ENCODE measurements at places on chromosomes 6 and 20. TPM values are rescaled to one million over a fixed set of nuclear protein-coding genes. Genes with fewer than 3 reads are reported as not detected.

DNA sequence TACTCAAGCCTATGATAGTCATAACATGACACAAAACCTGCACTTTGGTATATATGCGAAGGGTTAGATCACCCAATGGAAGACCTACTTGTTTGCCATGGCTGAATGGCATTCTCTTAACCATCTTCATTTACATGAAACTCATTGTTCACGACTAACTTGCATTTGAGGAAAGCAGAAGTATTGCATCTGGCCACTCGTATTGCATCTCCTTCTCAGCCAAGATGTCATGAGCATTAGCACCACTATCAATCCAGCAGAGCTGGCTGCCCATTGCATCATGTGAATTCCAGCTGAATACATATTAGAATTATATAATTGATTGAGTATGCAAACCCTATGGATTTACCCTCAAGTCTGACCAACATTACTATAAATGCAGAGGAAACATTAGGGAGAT lies 390.2 kb downstream of the LAMA2 start:
- no peak for DNase-seq

The COL21A1 gene
- 12.6 TPM for total RNA-seq

- DNase-seq: no peak
Observed at GRCh38 chr6:13545885-13546284, 28.5 kb upstream of the SIRT5 start.

- peak; percentile 19 for DNase-seq
Observed at GRCh38 chr20:10763112-10763511, 89.3 kb upstream of the JAG1 start.

DNA sequence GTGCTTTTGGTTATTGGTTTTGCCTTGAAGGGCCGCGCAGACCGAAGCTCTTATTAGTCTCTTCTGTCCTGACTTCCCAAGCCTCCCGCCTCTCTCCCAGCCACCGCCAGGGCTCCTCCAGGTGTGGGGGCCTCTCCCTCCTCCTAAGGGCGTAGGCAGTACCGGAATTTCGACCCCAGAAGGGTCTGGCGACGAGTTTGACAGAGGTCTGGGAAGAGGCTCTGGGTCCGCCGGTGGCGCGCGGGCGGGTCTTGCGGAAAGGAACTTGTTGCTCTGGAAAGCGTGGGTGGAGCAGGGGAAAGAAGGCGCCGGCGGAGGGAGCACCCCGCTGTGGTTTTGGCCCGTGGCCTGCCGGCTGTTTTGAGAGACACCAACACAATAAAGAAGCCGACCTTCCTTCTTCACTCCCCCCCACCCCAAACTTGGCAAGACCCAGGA lies 1.8 kb downstream of the PCSK2 start:
- DNase-seq: no peak

The HIVEP1 gene
- total RNA-seq: 15.8 TPM

GRCh38 chr20:49398401-49399144 lies 83.9 kb downstream of the KCNB1 start:
- DNase-seq: no peak

GRCh38 chr6:148463671-148464070 lies 121.0 kb downstream of the SASH1 start:
- DNase-seq: no peak

- no peak for DNase-seq
Observed at GRCh38 chr6:20827798-20828197, 293.5 kb downstream of the CDKAL1 start.

DNA sequence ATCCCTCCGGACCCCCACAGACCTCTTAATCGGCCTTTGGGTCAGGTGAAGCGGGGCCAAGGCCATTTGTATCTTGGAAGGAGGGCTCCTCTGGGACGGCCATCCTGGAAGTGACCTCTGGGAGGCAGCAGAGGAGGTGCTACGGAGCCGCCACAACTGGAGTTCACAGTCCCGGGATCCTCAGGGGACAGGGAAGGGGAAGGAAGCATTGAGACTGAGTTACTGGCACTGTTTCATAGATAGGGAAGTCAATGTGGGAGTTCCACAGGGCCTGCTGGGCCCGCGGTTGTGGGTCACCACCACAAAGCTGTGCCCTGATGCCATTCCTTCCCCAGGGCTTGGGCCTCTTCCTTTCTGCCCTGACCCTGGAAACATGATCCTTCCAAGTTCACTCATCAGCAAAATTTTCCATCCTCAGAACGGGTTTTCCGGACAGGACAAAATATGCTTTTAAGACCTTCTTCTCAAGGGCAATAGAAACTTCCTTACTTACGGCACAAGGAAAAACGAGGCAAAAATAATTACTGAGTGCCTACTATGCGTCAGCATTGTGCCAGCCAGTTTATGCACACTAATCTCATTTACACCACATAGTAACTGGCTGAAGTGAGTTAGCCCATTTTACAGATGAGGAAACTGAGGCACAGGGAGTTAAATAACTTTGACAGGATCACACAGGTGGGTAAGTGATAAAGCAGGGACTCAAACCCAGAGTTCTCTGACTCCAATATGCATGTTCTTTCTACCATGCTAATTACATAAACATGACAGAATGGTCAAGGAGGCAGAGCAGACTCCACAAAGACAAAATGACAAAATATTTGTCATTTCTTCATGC lies 143.8 kb downstream of the UNC5CL start:
- peak; percentile 67 for DNase-seq

The TSPO2 gene
- total RNA-seq: not detected

DNA sequence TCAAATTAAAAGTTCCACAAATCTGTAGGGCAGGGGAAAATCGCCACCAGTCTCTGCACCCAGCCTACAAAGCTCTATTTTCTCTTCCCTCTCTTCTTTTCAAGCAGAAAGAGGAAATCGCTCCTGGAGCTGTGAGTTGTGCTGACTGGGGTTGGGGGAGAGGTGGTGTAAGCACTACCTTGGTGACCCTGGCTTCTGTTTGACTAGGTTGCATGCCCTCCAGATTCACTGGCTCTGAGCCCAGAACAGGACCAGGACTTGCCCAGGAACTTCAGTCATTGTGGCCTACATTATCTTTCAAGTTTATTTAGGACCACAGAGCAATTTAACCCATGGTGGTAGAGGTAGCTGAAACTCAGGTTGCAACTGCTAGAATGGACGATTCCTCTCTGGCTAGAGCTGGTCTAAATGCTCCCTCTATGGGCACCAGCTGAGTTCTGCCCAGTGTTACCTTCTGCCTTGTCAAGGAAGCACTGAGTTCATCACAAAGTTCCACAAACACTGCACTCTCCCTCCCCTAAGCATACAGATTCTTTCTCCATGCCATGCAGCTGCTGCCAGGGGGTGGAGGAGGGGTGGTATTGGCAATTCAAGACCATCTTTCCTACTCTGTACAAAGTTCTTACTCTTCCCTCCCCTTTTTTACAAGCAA lies 122.0 kb upstream of the BMP5 start:
- DNase-seq: no peak
